ENCODE measurements at places on chromosomes 12 and 14.

GRCh38 chr12:125001636-125002035 is 8.2 kb downstream of the BRI3BP start:
- DNase-seq: no peak

DNA sequence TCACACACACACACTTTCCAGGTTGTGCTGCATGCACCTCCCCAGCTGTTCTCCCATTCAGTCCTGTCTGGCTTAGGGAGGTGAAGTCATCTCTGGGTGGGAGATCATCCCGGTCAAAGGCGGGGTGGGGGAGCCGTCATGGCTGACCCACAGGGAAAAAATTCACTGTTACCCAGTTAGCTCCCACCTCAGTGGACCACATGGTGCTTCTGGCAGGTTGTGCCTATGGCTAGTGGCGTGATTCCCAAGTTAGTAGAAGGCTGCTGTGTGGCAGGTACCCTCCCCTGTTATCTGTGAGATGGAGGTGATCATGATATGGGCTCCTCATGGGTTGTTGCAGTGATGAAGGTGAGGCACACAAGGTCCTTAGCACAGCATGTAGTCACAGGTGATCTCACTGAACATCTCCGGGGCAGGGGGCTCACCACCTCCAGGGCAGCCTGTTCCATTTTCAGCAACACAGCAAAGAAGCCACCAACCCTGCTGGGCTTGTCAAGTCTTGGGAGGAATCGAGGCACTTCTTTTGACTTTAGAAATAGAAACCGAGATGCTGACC is 154.9 kb upstream of the CCND2 start:
- DNase-seq: no peak

GRCh38 chr12:75452675-75453330 is 27.8 kb upstream of the GLIPR1 start:
- DNase-seq: no peak

DNA sequence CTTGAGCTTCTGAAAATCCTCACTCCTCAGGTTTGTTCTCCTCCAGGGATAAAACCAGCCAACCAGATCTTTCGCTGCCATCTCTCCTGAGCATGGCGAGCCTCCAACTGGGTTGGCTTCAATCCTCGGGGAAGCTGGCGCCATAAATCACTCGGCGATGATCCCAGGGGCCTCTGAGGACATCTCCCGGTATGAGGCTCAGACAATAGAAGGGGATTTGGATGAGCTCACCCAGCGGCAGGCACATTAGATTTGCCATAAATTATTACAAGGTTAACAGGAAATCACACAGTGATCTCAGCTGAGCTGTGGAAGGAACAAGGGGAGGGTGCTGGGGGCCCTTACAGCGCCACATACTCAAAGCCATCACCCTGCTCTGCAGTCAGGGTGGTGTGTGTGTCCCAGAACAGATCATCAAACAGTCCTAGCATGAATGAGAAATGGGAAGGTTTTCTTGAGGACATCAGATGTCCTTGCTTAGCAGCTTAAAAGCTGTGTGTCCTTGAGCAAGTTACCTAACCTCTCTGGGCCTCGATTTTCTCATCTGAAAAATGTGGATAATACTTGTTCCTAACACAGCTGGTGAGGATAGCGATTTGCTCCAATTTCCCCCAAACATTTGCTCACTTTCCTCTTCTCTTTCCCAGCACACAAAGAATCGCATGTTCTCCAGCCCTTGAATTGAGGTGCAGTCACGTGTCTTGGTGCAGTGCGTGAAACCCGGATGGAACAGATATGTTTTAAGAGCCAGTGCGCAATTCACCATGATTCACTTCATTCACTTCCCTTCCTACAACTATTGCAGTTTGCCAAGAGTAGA is 142.8 kb downstream of the SCARB1 start:
- no peak for DNase-seq

GRCh38 chr14:35201066-35201465 is 78.7 kb downstream of the PRORP start:
- DNase-seq: no peak

DNA sequence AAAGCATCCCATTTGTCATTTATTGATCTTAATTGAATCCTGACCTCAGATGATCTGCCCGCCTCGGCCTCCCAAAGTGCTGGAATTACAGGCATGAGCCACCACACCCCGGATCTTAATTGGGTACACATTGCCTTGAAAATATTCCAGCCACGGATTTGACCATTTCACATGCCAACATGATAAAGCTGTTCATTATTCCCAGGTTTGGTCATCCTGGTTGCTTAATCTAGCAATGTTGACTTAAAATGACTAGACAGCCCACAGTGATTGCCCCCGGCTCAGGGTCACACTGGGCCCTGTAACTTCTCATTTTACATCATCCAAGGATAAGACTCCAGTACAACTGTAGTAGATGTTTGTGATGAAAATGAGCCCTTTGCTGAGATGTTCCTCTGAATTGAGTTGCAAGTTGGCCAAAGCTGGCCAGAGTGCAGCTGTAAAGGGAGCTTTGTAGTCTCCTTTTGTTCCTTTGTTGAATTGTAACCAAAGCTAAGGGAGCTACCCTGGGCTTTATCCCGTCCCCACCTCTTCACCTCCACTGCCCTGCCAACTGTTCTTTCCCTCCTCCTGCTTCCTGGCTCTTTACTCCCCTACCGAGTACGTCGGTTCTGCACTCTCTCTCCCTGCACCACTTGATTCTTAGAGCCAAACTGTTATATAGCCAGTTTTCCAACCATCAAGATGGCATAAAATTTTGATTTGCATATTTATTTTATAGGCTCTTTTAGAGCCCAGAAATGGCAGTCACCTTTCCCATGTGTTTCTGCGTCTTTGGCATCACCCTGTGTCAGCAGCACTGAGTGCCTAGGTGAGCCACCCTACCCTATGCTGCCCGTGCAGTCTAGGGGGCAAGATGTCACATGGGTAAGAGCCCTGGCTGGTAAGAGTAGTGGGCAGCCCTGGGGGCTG is 141.3 kb upstream of the HIF1A start:
- no peak for DNase-seq

GRCh38 chr12:128026696-128027574 is 240.0 kb upstream of the TMEM132C start:
- DNase-seq: no peak

DNA sequence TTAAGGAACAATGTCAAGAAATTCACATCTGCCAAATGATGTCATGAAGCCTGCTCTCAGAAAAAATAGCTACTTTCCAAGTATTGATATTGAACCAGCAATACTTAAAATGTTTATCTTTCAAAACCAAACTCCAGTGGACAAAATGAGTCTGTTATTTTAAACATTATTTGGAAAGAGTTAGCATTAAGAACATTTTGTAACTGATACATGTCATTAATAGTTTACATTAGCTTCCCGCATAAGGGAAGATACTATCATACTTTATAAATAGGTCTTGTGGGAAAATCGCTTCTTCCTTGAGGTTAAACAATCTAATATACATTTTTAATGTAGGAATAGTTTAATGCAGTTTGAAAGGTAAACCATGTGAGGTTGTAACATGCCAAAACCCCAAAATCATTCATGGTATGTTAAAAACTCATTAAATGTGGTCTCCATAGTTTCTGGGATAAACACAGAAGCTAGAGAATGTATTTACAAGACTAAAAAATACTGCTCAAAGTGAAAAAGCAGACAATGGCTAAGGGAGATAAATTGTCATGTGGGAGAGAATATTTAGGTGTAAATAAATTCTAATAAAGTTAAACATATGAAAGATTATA is 73.4 kb upstream of the ATP2B1 start:
- DNase-seq: no peak

DNA sequence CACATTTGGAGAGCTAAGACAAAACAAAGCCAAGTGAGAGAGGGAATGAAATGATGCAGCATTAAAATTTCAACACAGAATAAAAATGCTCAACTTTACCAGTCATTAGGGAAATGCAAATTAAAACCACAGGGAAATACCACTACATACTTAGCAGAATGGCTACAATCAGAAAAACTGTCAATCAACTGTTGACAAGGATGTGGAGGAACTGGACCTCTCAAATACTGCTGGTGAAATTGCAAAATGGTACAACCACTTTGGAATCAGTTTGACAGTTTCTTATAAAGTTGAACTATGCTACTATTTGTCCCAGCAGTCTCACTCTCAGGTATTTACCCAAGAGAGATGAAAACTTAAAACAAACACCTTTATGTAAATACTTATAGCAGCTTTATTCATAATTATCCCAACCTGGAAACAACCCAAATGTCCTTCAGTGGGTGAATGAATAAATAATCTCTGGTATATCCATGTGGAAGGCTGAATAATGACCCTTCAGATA is 43.8 kb upstream of the KTN1 start:
- no peak for DNase-seq

GRCh38 chr12:80590085-80590484 is 117.3 kb upstream of the MYF6 start:
- DNase-seq: no peak

DNA sequence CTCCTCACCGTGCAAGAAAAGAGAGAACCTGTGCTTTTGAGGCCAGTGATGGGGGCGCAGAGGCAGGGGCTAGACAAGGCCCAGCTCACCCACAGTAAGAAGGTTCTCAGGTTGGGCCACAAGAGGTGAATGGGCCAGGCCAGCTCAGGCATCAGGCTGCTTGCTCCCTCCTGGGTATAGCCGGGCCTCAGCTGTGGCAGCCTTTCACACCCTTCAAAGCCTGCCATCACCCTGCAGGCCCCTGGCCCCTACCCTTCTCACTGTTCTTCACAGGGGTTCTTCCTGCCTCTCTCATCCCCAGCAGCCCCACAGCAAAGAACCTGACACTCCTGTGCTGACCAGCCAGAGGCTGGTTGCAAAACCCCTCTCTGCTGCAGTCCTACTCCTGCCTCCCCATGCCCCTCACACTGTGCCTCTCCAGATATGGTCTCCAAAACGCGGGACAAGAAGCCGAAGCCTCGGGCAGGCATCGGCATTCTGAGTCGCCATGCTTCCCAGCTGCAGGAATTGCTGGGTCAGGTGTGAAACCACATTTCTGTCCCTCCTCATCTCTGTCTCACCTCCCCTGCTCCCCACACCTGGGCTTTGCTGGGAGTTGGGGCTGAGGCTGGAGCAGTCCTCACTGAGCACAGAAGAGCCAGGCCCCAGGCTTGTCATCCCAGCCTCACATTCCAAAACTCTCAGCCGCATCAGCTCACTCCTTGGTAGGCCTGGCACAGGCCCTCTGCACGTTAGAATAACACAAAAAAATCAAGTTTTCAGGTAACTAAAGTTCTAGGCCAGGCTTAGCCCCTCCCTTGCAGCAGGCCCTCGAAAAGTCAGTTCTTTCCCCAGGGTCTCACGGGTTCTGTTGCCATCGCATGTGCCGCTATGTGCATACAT is 6.9 kb upstream of the FAIM2 start:
- DNase-seq: peak; percentile 9

DNA sequence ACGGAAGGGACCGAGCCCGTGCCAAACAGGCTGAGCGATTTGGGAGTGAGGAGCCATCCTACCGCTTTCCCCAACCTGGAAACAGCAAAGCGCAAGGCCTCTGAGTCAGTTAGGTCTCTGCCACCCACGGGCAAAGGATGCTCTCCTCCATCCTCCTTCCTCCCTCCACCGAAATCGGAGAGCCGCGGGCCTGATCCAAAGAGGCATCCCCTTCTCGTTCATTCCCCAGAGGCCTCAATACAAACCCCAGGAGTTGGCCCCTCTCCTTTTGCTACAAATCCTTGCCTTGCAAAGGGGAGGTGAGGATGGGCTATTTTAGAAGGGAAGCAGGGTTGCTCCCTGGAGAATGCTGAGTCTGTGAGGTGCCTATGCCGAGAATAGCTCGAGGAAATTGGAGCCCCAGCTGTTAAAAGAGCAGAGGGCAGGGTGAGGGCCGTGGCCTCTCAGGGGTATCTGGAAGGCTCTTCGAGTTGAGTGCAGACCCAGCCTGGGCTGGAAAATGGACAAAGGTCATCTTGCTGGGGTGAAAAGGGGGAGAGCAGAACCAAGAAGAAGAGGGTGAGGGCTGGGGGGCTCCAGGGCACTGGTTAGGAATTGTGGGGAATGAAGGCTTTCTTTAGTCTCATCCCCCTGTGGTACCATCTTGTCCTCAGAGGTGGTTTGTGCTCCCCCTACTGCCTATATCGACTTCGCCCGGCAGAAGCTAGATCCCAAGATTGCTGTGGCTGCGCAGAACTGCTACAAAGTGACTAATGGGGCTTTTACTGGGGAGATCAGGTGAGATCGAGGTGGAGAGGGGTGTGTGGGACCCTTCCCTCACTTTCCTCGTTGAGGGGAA is 1.1 kb downstream of the TPI1 start:
- no peak for DNase-seq

DNA sequence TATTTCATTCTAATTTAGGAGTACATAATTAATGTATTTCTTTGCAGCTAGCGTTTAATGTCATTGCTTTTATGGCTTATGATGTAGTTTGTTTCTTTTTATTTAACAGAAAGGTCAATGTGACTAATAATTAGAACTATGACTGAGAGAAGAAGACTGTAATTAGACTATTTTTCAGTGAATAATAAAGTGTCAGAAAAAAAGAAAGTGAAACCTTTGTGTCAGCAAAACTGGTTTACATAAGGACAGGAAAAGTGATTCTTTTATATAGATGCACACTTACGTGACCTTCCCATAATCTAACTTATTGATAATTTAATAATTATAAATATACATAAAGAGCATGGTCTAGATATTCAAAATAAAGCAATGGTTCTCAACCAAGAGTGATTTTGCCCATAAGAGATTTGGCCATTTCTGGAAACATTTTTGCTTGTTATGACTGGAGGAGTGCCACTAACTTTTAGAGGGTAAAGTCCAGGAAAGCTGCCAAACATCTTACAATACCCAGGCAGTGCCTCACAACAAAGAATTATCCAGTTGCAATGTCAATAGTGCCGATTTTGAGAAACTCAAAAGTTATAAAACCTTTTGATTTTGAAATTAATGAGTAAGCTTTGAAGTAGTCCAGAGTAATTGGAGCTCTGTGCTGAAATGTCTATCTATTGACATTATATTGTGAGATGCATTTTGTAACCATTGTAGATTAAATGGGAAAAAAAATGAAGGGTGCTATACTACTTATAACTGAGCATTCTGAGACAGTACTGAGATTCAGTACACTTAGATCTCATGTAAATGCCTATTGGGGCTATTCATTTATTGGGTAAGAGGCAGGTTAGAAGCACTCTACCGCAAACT is 227.1 kb downstream of the C12orf50 start:
- DNase-seq: no peak

- peak; percentile 27 for DNase-seq
Measured at GRCh38 chr14:43914041-43914693, 592.9 kb downstream of the FSCB start.

DNA sequence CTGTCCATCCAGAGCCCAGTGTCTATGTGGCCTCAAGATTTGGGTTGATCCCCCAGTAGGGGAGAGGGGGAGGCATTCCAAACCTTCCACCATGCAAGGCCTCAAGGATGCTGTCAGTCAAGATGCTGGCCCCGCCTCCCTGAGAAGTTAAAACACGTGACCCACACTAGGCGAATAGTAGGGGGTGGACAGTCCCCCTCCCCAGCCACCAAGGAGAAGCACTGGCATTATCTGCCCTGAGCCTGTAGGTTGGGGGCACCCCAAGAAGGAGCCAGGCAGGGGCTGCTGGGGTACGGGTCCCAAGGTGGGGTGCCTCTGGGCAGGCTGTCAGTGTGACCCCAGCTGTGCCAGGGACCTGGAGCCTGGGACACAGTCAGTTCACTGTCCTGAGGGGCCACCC is 2.3 kb downstream of the SLC25A29 start:
- DNase-seq: no peak

- DNase-seq: no peak
Measured at GRCh38 chr12:108770269-108770829, 39.0 kb upstream of the CORO1C start.

- no peak for DNase-seq
Measured at GRCh38 chr12:115823635-115824034, 453.9 kb downstream of the MED13L start.
